T follicular helper cell (primary cell): ENCODE measurements at places on chromosomes 2 and 18.

GRCh38 chr2:104641786-104642185, 212.1 kb upstream of the POU3F3 start:
- no peak for DNase-seq

DNA sequence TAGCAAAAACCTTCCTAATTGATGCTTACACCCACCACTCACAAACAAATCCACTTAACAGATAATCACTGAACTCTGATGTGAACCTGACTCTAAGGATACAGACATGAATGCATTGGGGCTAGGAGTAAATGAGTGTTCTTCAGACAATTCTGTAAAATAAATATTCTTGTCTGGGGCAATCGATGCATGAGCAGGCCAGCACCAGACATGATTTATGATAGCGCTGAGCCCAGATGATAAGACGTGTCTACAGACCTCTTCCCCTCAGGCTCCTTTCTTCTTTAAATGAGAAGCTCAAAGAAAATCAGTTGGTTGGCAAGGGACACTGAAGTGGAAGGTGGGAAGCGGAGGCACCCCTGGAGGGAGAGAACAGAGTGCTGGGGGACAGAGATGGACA, 27.3 kb upstream of the BIN1 start:
- DNase-seq = no peak

DNA sequence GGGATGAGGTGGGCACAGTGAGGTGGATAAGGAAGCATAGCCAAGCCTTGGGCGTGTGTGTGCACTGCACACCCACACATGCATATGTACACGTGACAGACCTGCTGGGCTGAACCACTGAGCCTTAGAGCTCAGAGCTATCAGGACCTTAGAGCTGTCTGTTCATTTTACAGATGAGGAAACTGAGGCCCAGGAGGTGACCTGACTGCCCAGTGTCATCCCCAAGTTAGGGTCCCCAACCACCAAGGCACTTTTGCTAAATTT, 8.2 kb upstream of the SNED1 start:
- no peak for DNase-seq

DNA sequence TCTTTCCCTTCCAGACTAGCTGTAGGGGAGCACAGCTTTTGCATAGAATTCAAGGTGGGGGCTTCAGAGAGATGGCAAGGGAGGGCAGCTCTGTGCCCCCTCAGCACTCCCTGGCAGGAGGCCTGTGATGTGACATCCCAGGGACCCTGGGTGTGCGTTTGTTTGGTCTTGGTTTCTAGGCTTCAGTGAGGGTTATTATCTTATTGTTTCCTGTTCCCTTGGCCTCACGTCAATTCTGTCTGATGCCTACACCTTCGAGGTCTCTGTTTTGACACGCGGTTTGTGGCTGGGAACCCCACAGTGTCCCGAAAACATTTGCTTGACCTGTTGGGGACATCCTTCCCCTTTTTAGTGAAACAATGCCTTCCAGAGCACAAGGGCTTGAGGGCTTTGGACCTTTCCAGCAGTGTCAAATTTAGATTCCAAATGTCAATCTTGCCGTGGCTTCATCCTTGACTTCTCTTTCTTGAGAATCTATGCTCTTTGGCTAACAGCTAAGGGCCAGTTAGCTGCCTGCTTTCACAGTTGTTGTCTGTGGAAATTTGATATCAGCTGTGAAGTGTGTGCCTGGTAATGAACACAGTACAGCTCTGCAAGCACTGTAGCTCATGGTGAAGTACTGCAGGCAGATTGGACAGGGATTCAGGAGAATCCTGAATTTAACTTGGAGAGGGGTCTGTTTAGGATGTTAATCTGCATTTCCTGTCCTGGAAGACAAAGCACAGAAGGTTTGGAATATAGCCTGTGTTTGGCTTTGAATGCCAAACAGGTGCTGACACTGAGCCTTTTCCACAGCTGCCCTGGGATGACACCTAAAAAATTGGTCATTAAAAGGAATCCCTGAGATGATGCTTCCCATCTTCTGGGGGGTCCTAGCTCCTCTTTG, 108.2 kb upstream of the CXCR4 start:
- DNase-seq = no peak

DNA sequence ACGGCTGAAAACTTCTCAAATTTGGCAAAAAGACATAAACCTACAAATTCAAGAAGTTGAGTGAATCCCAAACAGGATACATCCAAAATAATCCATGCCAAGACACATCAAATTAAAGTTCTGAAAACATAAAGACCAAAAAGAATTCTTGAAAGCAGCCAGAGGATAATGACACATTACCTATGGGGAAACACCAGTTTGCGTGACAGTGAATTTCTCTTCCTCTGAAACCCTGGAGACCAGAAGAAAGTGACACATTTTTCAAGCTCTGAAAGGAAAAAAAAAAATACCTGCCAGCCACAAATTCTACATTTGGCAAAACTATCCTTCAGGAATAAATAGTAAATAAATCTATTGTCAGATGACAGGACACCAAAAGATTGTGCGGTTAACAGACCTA, 86.0 kb upstream of the AFF3 start:
- no peak for DNase-seq

GRCh38 chr2:57417007-57417406, 629.6 kb upstream of the VRK2 start:
- DNase-seq = no peak

- DNase-seq = no peak
Observed at GRCh38 chr18:9708434-9709303, 568 bp downstream of the RAB31 start.

DNA sequence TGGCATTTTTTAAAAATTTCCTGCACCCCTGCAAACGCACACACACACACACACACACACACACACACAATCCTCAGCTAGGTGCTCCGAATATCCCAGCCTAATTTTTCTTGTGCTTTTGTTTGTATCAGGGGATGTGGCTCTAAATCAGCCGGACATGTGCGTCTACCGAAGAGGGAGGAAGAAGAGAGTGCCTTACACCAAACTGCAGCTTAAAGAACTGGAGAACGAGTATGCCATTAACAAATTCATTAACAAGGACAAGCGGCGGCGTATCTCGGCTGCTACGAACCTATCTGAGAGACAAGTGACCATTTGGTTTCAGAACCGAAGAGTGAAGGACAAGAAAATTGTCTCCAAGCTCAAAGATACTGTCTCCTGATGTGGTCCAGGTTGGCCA, 1.8 kb downstream of the HOXD13 start:
- DNase-seq = no peak

- DNase-seq = no peak
Observed at GRCh38 chr18:48546396-48546795, 7.6 kb downstream of the CTIF start.

GRCh38 chr2:227504700-227505099, 32.7 kb downstream of the AGFG1 start:
- DNase-seq = no peak

- no peak for DNase-seq
Observed at GRCh38 chr18:685438-685837, 27.0 kb downstream of the ENOSF1 start.

DNA sequence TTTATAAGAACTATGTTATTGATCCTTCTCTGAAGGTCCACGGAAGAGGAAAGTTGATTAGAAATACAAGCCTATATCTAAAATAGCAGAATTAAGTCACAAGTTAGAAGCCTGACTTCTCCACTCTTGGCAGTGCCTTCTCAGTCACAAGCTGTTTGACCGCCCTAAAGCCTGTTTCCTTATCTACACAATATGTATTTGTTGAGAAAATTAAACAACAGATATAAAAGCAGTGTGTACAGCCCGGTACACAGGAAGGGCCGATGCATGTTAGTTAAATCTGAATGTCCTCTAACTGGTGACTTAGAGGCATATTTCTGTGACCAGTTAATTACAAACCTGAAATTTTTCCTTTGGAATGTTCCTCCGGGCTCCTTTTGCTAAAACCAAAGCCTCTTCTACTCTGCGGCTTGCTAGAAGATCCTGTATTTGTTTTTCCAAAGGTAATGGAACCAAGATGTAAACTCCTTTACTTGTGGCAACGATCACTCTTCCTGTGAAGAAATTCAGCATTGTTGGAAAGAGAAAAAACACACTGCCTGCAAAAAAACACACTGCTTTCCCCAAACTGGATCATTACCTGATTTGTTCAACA, 33.4 kb downstream of the TGFBRAP1 start:
- DNase-seq = no peak

- no peak for DNase-seq
Observed at GRCh38 chr2:216971593-216971992, 111.7 kb upstream of the TNP1 start.

GRCh38 chr18:44709307-44710126, 28.8 kb downstream of the SETBP1 start:
- no peak for DNase-seq

DNA sequence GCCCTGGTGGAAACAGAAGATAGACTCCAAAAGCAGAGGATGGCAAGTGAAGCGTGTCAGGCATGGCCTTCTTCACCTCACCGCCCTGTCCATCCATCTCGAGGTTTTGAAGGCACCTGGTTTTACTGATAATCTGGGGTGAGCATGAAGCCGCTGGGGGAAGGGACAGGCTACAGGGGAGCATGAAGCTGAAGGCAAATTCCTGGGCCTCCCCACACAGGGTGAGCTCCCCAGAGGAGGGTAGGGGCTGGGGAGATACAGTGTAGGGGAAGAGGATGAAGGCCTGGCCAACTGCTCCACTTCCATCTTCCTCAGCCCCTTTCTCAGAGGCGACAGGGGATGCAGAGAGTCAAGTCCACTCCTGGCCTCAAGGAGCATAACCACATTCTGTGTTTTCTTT, 228.3 kb upstream of the SMAD2 start:
- DNase-seq = no peak

DNA sequence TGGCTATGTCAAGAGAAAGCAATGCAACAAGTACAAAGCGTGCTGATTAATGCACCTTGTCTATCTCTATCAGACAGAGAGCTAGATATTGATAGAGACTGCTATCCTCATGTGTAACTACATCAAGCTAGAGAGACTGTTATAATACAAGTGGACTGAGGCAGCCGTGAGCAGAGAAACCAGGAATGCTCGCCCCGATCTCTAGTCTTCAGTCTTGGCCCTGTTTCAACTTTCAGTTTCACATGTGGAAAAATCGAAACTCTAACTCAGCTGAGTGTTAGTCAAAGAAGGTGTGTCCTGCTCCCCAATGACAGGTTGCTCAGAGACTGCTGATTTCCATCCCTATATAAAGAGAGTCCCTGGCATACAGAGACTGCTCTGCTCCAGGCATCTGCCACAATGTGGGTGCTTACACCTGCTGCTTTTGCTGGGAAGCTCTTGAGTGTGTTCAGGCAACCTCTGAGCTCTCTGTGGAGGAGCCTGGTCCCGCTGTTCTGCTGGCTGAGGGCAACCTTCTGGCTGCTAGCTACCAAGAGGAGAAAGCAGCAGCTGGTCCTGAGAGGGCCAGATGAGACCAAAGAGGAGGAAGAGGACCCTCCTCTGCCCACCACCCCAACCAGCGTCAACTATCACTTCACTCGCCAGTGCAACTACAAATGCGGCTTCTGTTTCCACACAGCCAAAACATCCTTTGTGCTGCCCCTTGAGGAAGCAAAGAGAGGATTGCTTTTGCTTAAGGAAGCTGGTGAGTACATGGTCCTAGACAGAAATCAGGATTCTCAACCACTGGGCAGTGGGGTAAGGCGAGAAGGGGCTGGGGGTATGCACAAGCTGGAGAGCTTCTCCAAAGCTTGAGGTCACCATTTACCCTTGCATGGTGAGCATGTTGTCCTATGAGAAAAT, at the start of gene RSAD2:
Gene RSAD2, plus strand, starts transcription at position 376 of the 903 bp plus-strand sequence. Its CDS starts 24 bp downstream, at position 400.
- DNase-seq = no peak

- no peak for DNase-seq
Observed at GRCh38 chr2:112486895-112487294, 4.9 kb downstream of the TTL start.

DNA sequence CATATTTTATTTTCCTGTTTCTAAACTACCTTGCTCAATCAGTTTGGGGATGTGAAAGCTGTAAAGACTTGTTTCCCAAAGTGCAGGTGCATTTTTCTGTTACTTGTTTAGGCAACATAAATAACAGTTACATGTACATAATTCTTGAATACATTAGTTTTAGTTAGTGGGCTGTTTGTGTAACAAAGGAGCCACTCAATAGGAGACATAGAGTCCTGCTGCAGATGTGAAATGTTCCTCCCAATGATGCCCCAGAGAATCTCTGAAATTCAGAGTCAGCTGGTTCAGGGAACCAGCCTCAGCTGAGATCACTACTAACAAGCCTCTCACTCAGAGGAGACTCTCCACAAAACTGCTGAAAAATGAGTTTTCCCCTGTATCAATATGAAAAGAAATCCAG, 91.5 kb upstream of the TWSG1 start:
- no peak for DNase-seq

DNA sequence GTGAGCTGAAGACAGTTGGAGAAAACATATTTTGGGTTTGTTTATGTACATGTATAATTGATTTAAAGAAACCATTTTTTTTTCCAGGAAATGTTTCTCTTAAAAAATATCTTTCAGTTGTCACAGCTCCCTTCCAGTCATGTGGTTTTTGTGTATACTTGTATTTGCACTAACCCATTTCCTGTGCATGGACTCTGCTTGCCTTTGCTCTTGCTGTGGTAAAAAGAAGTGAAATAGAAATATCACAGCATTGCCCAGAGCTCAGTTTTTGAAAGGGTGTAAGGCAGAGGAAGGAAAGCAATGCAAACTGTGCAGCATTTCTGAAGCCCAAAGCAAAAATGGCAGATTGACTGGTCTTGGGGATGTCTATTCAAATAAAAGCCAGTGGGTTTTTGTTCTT, 10.4 kb upstream of the DOCK10 start:
- DNase-seq = peak; percentile 2

DNA sequence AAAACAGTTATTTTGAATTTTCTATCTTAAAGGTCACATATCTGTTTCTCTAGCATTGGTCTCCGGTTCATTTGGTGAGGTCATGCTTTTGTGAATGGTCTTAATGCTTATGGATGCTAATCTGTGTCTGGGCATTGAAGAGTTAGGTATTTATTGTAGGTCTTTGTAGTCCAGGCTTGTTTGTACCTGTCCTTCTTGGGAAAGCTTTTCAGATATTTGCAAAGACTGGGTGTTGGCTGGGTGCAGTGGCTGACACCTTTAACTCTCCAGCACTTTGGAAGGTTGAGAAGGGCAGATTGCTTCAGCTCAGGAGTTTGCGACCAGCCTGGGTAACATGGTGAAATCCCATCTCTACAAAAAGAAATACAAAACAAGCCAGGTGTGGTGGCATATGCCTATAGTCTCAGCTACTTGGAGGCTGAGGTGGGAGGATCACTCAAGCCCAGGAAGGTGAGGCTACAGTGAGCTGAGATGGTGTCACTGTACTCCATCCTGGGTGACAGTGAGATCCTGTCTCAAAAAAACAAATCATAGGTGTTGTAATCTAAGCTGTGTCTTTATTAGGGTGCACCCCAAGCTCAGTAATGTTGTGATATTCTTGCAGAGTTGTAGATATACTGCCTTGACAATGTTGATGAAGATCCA, 82.3 kb downstream of the FAM117B start:
- DNase-seq = no peak

GRCh38 chr2:79369127-79369526, 143.7 kb upstream of the CTNNA2 start:
- no peak for DNase-seq

GRCh38 chr2:8402222-8402621, 279.6 kb upstream of the ID2 start:
- no peak for DNase-seq

DNA sequence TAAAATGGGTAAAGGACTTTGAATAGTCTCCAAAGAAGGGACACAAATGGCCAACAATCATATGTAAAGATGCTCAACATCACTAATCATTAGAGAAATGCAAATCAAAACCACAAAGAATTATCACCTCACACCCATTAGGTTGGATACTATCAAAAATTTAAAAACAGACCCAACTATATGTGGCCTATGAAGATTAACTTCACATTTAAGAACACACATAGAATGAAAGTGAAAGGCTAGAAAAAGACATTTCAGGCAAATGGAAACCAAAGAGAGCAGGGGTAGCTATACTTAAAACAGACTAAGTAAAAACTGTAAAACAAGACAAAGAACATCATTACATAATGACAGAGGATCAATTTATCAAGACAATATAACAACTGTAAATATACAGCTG, 53.5 kb upstream of the ASPRV1 start:
- DNase-seq = no peak
